ENCODE measurements at places on chromosomes 2 and 18. TPM values are rescaled to one million over a fixed set of nuclear protein-coding genes. Genes with fewer than 3 reads are reported as not detected.

TCF7L1 gene
- total RNA-seq = 3.0 TPM

EVA1A gene
- 0.72 TPM for total RNA-seq

AQP12B gene
- 0.16 TPM for total RNA-seq

ACTG2 gene
- 3,506 TPM for total RNA-seq

GAD1 gene
- 0.58 TPM for total RNA-seq

SLC19A3 gene
- total RNA-seq = 4.5 TPM

ANKRD29 gene
- total RNA-seq = 1.9 TPM

HOXD9 gene
- total RNA-seq = 2.1 TPM

SOCS6 gene
- total RNA-seq = 39.7 TPM

RUFY4 gene
- not detected for total RNA-seq

MYCN gene
- total RNA-seq = 1.1 TPM

STK36 gene
- total RNA-seq = 35.1 TPM

PHOSPHO2 gene
- total RNA-seq = 11.4 TPM

CCDC68 gene
- 54.3 TPM for total RNA-seq

SERPINB11 gene
- not detected for total RNA-seq

ALPI gene
- 8.5 TPM for total RNA-seq

CCDC102B gene
- 3.0 TPM for total RNA-seq

XDH gene
- total RNA-seq = 75.4 TPM

LAMA1 gene
- total RNA-seq = 20.8 TPM

OTOF gene
- 0.60 TPM for total RNA-seq

GNLY gene
- 6.5 TPM for total RNA-seq

GRHL1 gene
- total RNA-seq = 1.9 TPM

POTEC gene
- total RNA-seq = not detected

TUBB8B gene
- 0.55 TPM for total RNA-seq

GLI2 gene
- total RNA-seq = 1.3 TPM

INHBB gene
- 0.29 TPM for total RNA-seq

All from mucosa of descending colon (tissue), 3 donors.